Activated CD8-positive, alpha-beta memory T cell treated with anti-CD3 and anti-CD28 coated beads for 1 hour (primary cell): ENCODE measurements at places on chromosomes 16 and 17.

GRCh38 chr17:38733982-38734973 is 4.1 kb downstream of the CISD3 start:
- DNase-seq = no peak

DNA sequence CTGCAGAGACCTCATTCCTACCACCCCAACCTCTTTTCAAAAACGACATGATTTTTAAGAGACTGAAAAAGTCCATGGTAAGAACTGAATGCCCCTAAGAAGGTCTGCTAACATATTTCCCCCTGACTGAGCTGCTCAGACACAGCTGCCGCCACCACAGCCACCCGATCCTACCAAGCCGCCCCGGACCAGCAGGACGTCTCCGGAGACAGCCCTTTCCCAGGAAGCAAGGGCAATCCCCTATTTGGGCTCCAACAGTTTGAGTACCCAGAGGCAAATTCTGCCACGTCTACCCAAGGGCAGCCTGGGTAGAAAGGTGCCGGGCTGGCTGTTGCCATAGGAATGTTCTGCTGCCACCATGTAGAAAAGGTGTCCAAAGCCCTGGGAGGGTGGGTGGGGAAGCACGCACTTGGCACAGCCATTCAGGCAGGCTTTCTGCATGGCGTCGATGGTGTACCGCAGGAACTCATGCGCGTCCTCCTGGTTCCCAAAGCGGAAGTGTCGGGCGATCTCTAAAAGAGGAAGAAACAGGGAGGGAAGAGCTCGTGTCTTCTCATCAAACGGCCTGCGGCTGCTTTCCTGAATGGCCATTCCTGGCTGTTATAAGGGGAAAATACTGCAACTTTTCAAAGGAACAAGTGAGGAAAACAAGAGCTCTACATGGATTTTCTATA is 13.6 kb downstream of the USP36 start:
- no peak for DNase-seq

- DNase-seq = no peak
Measured at GRCh38 chr16:11161974-11162373, 94.0 kb downstream of the SOCS1 start.

DNA sequence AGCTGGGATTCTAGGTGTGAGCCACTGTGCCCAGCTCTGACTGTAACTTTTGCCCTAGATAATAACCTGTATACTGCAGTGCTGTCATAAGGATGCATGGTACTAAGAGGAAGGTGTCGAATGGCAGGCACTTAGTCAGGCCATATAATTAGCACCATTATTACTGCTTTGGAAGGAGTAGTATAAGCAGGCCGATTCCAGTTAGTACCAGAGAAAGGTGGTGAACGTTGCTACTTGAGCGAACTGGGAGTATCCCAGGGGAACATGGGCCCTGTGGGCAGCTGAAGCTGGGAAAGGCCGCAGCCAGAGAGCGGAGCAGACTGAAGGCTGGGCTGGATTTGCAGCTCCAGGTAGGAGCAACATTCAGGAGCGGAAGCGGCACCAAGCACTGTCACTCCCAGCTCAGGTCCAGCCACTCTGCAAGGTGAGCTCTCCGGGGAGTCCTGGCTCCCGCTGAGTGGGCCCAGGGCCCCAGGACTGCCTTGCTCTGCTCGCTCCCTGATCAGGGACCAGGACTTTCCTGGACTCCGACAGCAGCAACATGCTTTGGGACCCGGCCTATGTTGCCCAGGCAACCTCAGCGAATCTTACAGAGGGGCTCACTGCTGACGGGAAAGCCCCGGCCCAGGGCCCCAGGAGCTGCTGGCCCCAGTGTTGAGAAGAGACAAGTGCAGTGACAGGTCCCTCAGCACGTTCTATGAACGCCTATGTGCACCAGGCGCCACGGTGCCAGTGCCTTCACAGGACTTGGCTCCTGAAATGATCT is 28.6 kb downstream of the C16orf74 start:
- no peak for DNase-seq

GRCh38 chr16:56878282-56878854 is 13.4 kb downstream of the SLC12A3 start:
- no peak for DNase-seq

- no peak for DNase-seq
Measured at GRCh38 chr16:72464597-72465368, 292.8 kb upstream of the PMFBP1 start.

GRCh38 chr16:50497592-50497991 is 50.6 kb upstream of the NKD1 start:
- DNase-seq = no peak

DNA sequence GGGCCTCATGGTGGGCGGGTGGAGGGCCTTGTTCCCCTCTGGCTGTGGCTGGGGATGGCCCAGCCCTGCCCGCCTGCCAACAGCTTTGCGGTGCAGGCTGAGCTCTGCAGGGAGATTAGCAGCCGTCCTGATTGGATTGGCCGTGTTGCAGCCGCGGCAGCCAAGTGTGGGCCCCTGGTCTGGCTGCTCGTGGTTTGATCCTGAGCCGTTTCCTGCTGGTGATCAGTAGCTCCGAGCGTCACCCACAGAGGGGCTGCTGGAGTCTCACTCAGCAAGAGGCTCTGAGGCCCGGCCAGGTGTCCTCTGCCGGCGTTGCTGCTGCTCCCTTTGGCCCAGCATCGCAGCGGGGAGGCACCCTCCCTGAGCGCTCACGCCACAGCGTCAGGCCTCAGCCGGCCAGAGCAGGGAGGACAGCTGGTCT is 32.5 kb downstream of the BAIAP2 start:
- no peak for DNase-seq

DNA sequence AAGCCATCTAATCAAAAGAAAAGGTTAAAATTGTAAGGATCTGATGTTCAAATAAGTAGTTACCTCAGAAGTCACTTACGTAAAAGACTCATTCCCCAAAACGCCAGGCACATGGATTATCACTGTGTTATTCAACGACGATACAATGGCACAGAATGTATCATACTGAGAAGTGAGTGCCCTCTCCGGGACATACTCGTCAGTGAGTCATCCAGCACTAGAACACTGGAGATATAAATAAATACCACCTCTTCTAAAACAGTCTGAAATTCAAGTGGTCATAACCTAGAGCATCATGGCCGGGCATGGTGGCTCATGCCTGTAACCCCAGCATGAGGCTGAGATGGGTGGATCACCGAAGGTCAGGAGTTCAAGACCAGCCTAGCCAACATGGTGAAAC is 24.9 kb downstream of the USP31 start:
- no peak for DNase-seq

- DNase-seq = no peak
Measured at GRCh38 chr17:80762076-80762475, 217.4 kb downstream of the RPTOR start.

DNA sequence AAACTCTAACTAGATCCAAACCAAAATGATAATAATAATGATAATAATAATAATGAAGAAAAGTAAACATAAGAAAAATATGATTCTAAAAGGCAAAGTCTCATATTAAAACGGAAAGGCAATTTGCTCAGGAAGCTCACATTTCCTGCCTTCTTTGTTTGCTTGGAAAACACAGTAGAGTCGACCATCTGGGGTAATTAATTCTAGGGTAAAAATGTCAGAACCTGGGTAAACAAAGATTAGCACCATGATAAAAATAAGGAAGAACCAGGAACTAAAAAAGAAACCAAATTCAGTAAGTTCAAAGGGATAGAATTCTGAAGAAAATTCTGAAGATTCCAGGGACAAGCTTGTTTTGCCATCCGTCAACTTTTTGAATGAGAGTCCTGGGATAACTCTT is 16.2 kb downstream of the KRABD2 start:
- DNase-seq = no peak

- no peak for DNase-seq
Measured at GRCh38 chr17:28882154-28882895, 15.2 kb downstream of the FLOT2 start.

GRCh38 chr16:76683051-76683450 is 405.9 kb downstream of the CNTNAP4 start:
- no peak for DNase-seq
